ENCODE measurements at places on chromosomes 16 and 17.

GRCh38 chr17:50136096-50136687 is 6.2 kb upstream of the SAMD14 start:
- no peak for DNase-seq

- DNase-seq = no peak
Measured at GRCh38 chr16:73052576-73052975, 4.6 kb upstream of the ZFHX3 start.

- DNase-seq = no peak
Measured at GRCh38 chr16:26952411-26952810, 114.3 kb upstream of the C16orf82 start.

DNA sequence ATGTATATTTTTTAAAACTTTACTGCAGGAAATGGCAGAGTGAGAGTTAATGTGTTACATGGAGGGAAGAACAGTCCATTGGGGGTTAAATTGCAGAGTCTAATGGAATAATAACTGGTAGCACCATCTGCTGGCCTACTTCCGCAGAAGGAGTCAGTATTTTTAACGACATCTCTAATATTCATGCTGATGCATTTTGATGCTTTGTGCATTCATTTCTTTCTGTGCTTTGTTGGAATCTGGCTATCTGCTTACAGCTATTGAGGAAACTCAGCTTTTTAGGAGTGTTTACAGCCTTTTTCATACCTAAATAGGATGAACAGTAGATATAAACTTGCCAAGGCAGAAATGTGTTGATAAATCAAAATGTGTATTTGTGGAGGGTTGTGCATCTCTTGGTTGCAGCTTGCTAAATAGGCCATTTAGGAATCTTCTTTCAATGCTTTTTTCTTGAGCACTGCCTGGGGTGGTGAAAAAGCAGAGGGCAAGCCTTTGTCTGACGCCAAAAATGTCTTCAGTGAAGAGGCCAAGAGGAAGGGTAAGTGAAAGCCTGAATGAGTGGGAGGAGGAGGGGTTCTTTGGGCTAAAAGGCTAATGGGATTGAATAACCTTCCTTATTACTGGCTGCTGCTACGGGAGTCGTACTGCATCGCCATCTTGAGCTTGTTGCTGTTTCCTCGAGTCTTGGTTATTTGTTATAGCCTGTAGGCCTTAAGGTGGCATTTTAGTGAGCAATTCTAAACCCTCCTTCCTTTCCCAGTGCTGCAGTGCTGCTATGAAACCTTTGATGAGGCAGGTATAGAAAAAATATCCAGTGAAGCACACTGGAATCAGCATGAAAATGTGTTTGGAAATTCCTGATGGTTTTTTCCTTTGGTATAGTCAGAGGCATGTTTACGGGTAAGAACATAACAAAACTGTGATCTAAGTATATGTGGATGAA is 153.3 kb downstream of the CHD9 start:
- peak; percentile 89 for DNase-seq

DNA sequence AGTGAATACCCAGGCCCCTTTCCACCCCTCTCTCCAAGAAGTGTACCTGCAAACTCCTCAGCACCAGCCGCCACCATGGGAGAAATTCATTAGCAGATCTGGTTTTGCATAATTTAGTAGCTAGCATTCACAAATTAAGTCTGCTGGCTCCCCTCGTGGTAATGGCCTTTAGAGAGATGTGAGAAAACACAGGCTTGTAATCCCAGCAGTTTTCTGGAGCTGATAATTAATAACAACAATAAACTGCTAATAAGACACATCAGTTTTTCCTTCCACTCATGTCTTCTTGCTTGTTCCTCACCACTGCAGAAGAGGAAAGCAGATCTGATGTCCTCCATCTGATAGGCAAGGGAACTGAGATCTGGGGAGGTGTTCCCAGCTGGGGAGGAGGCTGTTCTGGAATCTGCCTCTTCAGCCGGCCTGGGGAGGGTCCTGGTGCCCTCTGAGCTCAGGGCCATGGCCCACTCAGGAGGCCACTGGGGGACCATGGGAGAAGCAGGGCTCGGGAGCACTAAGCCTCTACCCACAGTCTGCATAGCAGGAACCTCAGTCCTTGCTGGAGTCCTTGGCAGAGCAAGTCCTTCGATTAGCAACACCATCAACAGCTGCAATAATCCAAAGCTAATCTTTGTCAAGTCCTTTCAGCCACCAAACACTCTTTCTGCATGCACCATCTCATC is 74.2 kb upstream of the DNAJA2 start:
- DNase-seq = no peak

DNA sequence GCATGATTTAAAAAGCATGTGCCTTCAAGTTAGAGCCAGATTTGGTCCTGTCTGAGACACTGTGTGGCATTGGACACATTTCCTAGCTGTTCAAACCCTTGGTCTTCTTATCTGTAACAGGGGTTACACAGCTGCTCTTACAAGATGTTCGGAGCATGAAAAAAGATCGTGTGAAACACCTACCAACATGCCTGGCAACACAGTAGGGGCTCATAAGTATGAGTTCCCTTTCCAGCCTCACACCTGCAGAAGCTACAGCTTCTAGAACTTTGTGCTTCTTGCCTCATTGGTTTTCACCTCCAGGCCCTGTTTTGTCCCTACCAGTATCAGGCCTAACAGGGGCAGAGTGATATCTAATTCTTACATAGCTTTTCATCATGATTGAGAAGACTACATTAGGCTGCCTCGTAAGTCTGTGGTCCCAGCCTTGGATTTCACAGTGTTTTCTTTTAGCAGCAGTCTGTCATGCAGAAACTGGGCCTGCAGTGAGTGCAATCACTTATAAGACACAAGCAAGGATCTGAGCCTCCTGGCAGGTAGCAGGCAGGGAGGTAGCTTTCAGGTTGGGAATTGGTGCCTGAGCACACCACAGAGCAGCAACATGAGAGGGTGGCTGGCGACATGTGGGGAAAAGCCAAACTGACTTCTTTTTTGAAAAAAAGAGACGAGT is 78.8 kb downstream of the CCDC182 start:
- DNase-seq = no peak

DNA sequence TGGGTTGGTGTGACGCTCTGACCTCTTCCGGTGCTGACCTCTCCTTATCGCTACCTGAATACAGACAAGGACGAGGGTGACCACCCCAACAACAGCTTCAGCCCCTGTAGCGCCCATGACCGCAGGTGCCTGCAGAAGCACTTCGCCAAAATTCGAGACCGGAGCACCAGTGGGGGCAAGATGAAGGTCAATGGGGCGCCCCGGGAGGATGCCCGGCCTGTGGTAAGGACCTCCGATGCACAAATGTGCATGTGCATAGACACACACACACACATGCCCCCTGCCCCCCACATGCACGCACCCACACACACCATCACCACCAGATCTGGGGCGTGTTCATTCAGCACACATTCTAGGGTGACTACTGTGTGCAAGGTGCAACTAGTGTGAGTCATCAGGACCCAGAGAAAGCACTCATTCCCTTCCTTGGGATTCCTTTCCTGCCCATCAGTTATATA is 9.7 kb downstream of the IGFBP4 start:
- DNase-seq = no peak

DNA sequence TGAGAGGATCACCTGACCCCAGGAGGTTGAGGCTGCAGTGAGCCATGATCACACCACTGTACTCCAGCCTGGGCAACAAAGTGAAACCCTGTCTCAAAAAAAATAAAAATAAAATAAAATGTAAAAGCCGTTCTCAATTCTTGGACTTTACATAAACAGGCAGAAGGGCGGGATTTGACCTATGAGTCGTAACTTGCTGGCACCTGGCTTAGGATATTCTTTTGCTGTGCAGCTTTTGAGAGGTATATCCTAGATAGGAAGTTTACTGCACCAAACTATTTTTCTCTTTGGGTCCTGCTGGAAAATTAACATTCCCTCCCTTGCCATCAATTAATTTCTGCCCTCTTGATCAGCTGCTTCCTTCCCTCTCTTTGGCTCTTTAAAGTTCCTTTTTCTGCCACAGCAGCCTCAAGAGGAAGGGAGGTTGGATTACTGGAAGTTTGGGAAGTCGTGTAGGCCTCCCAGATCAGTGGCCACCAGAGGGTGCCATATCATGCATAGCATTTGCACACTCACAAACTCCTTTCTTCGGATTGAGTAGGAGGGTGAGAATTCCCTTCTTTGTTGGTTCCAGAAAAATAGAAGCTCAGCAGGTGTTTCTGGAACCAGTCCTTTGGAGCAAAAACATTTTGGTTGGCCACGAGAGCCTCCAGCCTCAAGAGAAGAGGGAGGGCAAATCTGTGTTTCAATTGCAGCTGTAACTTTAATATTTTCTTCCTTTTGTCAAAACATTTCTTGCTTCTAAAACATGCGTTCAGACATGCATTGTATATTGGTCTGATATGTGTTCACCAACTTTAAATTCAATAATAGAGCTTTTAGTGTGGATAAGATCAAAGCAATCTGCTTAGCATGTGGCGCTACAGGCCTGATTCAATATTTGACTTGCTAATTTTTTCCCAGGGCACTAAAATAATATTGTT is 147.3 kb downstream of the CCDC182 start:
- no peak for DNase-seq

- DNase-seq = no peak
Measured at GRCh38 chr16:87438611-87438985, 46.5 kb downstream of the MAP1LC3B start.

DNA sequence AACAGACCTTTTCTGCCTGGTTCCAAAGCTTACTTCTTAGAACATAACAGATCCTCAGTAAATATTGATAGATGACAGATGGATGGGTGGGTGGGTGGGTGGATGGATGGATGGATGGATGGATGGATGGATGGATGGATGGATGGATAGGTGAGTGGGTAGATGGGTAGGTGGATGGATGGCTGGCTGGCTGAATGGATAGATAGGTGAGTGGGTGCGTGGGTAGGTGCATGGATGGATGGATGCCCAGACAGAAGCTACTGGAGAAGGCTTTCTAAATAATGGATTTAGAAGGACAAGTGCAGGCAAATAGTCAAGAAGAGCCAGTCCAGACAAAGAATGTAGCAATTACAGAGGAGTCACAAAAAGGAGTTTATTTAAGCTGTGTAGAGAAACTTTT is 19.6 kb downstream of the SCNN1G start:
- DNase-seq = no peak

GRCh38 chr16:58684001-58684353 is 593 bp downstream of the SLC38A7 start:
- DNase-seq = no peak

- DNase-seq = no peak
Measured at GRCh38 chr17:55727275-55727674, 4.6 kb upstream of the TMEM100 start.

DNA sequence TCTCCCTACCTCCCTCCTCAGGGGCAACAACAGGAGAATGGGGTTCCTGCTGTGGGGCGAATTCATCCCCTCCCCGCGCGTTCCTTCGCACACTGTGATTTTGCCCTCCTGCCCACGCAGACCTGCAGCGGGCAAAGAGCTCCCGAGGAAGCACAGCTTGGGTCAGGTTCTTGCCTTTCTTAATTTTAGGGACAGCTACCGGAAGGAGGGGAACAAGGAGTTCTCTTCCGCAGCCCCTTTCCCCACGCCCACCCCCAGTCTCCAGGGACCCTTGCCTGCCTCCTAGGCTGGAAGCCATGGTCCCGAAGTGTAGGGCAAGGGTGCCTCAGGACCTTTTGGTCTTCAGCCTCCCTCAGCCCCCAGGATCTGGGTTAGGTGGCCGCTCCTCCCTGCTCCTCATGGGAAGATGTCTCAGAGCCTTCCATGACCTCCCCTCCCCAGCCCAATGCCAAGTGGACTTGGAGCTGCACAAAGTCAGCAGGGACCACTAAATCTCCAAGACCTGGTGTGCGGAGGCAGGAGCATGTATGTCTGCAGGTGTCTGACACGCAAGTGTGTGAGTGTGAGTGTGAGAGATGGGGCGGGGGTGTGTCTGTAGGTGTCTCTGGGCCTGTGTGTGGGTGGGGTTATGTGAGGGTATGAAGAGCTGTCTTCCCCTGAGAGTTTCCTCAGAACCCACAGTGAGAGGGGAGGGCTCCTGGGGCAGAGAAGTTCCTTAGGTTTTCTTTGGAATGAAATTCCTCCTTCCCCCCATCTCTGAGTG is 5.9 kb upstream of the LASP1NB start:
- no peak for DNase-seq

DNA sequence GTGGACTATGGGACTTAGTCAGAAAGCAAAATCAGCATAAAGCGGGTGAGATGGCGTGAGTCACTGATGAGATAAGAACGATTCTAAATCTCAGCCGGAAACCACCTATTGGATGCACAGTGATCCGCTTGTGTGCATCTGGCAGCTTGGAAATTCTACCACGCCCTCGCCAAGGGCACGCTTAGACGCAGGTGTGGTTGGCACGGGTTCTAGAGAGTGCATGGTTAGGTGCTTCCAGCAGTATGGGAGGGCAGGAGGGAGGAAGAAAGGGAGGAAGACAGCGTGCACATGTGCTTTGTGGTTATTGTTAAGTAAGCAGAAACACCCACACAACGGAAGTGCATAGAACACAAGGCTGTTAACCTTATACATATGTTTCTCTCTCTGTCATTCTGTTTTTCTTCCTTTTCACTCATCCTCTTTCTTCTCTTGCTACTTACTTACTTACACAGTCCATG is 374.0 kb upstream of the ASIC2 start:
- no peak for DNase-seq

DNA sequence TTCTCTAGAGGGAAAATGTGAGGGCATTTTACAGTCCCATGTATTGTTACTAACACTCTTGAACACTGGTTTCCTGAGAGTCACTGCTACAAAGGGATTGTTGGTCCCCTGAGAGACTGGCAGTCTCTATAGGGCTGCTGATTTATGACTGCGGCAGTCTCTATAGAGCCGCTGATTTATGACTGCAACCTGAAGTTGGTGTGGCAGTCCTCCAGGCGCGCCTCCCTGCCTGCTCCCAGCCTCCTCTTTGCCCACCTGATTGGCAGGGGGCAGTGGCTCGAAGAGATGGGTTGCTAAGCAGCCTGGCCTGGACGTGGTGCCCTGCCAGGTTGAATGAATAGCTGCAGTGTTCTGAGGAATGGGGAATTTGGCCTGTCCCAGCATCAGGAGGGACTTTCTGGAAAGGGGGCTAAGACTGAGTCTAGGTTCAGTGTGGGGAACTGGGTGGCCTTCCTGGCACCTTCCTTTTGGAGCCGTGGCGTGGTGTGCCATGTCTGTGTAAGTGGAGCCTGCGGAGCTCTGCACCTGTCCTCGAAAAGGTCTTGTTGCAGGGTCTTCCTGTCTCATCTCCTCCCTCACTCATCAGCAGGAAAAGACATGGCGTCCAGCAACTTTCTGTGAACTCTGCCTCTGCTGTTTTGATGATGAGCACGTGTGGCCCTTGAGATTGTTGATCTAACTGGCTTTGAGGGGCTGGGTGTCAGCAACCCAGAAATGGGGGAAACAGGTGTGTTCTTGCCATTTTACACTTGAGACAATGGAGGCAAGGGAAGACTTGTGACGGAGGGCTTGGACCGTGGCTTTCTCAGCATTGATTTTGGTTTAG is 24.9 kb downstream of the SAP30BP start:
- DNase-seq = no peak

- DNase-seq = no peak
Measured at GRCh38 chr17:57178839-57179238, 77.5 kb upstream of the MSI2 start.

- DNase-seq = peak; percentile 5
Measured at GRCh38 chr16:56950881-56951771, 10.6 kb upstream of the CETP start.

GRCh38 chr16:69108064-69108904 is 2.8 kb downstream of the HAS3 start:
- no peak for DNase-seq
